ENCODE measurements at places on chromosomes 2 and 18.

GRCh38 chr2:144456680-144457079, 63.2 kb downstream of the ZEB2 start:
- peak; percentile 77 for DNase-seq

DNA sequence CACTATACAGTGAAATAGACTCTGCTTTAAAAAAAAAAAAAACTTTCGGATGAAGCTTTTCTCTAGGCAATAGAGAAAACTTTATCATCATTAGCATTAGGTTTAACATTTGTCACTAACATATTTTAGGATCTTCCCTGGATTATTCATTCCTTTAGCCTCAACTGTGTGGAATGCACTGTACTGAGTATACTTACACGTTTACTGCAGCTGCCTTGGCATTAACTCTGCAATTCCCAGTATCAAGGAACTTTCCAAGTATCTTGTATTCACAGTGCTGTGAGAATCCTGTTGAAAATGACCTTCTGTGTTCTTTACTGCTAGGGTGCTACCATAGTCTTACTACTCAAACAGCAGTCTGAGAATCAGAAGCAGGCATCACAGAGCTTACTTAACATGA, 328.2 kb upstream of the COL3A1 start:
- no peak for DNase-seq

DNA sequence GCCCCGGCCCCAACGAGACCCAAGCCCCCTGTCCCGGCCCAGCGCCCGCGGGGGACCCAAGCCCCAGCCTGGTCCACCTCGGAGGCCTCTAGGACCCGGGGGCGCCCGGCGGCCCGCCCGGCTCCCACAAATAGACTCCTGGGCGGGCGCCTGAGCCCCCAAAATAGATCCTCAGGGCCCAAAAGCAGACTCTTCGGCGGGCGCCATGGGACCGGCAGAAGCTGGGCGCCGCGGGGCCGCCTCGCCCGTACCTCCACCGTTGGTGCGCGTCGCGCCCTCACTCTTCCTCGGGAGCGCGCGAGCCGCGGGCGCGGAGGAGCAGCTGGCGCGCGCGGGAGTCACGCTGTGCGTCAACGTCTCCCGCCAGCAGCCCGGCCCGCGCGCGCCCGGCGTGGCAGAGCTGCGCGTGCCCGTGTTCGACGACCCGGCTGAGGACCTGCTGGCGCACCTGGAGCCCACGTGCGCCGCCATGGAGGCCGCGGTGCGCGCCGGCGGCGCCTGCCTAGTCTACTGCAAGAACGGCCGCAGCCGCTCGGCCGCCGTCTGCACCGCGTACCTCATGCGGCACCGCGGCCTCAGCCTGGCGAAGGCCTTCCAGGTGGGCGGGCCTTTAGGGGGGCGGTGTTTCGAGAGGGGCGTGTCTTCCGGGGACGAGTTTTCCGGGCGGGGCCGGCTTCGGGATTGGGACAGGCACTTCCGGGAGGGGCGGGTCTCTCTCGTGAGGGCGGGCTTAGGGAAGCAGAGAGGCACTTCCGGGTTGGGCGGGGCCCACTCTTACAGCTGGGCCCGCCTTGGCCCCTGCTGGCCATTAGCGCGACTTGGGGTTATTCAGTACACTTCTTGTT, 545 bp downstream of the DUSP28 start:
- DNase-seq: peak; percentile 99

- DNase-seq: no peak
Observed at GRCh38 chr18:70279470-70279869, 9.4 kb upstream of the SOCS6 start.

- DNase-seq: no peak
Observed at GRCh38 chr2:219404954-219405353, 13.2 kb upstream of the DES start.

- no peak for DNase-seq
Observed at GRCh38 chr2:233651430-233651829, 15.2 kb downstream of the UGT1A10 start.

DNA sequence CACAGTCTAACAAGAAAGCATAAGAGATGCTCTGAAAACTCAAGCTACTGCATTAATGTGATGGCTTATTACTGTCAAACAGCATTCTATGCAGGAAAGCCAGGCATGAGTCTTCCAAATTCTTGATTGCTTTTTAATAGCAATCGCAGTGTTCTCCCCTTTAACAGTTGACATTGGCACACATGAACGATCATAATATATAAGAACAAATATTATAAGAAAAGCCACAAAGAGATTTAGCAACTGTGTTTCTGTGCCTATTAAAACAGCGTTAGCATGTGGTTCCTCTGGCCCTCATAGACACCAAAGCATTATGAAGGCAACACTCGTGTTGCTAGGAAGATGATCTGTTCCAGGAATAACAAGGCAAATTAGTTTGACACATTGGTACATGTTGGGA, 245.0 kb downstream of the ACKR3 start:
- no peak for DNase-seq

DNA sequence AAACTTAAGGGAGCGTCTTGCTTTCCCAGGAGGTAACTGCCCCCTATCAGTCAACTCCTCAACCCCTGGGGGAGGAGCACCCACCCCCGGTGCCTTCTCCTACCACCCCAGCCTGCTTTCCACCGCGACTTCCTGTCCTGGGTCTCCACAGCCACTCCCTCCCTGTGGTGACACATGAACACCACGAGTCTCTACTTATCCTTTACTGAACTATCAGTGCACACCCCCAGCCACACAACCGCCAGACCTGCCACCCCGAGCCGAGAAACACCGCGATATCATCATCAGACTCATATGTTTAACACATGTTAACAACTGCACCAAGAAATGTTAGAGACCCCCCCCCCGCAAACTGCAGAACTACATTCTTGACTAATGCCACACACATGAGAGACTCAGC, 43.3 kb downstream of the LONRF2 start:
- DNase-seq: no peak

GRCh38 chr2:68806511-68807109, 64.6 kb downstream of the BMP10 start:
- peak; percentile 36 for DNase-seq

GRCh38 chr2:100884145-100884621, 64.2 kb downstream of the NPAS2 start:
- no peak for DNase-seq

DNA sequence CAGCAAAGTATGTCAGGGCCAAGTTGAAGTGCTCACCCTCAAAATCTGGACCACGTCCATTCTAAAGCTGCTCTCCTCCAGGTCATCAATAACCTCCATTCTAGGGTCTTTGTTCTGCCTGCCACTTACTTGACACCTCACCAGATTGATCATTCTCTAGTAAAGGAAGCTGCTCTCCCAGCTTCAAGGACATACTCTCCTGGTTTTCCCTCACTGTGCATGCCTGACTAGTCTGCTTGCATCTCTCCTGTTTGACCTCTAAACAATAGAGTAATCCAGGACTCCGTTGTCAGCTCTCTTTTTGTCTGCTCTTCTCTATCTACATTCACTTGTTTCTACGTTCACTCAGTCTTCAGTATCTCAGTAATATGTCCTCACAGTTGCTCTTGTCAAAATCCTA, 59.1 kb downstream of the FRZB start:
- no peak for DNase-seq

- DNase-seq: no peak
Observed at GRCh38 chr2:109333414-109334210, 204.6 kb downstream of the SH3RF3 start.

DNA sequence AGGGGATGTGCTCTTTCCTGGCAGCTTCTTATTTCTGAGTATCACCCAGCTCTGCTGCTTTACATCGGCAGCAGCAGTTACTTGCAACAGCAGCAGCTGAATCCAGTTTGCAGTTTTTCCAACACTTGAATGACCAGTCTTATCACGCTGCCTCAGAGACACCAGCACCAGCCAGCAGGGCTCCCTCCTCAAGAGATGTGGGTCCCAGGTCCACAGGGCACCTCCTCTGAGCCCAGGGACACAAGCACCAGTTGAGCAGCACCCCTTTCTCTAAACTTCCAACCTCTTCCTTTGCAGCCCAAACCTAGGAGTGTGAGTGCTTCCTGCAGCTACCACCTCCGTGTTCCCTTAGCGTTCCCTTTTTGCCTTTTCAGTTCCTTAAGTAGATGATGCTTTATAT, 50.4 kb upstream of the YPEL5 start:
- DNase-seq: no peak

DNA sequence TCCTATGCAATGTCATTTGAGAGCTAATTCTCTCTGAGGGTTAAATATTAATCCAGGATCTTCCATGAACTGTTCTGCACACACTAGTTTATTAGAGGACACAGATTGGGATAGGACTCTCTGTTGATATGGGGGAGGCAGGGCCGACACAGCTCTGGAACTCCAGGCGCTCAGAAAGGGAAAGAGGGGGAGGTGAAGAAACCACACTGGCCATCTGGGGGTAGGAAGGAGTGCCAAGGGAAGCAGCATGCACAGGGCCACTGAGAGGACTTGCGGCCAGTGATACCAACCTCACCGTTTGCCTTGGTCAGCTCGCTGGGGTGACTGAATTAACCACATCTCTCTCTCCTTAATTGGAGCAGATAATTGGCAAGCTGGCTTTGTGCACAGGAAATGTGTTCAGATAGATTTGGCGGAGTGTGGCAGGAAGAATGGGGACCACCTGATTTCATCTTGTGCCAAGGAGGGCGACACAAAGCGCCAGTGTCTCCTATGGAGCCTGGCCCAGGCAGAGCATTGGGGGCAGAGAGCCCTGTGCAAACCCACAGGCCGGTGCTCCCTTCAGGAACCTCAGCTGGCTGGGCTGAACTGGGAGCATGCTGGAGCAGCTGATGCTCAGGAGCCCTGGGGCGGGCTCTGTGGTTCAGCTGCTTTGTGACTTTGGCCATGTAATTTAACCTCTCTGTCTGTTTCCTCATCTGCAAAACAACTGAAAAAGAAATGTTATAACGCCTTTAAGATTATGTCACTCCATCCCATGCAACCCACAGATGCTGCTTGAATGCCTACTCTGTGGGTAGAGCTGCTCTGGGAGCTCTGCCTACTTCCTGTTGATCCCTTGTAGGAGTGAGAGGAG, 114.7 kb upstream of the STON1 start:
- DNase-seq: no peak

DNA sequence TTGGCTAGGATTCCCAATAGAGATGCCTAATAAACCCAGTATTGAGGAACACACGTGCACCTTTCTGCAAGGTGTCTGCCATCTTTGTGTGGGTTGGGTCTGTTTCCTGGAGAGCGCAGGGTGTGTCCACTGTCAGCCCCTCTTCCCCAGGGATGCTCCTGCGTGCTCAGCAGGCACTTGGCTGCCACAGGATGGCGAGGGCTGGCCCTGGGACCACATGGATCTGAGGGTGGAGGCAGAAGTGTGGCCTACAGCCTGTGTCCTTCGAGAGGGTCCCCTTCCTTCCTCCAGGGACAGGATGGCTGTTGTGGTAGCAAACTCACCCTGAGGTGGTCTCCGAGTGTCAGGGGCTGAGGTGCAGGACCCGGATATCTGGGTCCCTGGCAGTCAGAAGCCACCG, 78.0 kb upstream of the PXDN start:
- no peak for DNase-seq

GRCh38 chr2:128137094-128137616, 46.2 kb downstream of the UGGT1 start:
- no peak for DNase-seq
